Esophagus mucosa (tissue), 1 donor: ENCODE measurements at places on chromosomes 7 and 10. TPM values are rescaled to one million over a fixed set of nuclear protein-coding genes. Genes with fewer than 3 reads are reported as not detected.

DNA sequence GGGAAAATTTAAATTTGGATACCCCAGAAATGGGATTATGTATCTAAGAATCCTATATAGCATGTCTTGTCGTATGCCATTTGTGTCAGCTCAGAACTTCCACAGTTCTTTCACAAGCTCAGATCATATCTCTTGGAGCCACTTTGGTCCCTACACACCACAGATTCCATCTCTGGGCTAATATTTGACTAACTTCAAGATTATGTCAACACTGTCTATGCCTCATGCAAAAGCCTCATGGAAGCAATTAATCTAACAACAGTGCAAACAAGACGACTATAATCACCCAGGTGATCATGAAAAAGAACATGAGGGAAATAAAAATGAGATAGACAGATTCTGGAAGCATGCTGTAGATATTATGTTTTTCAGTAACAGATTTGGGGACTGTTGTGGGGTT is 189.1 kb downstream of the LRRTM3 start:
- ATAC-seq = no peak

- ATAC-seq = no peak
These were observed 61.9 kb downstream of the RGS10 start for GRCh38 chr10:119480667-119481066.

GRCh38 chr7:116214921-116215320 is 4.6 kb downstream of the TES start:
- ATAC-seq = no peak

DNA sequence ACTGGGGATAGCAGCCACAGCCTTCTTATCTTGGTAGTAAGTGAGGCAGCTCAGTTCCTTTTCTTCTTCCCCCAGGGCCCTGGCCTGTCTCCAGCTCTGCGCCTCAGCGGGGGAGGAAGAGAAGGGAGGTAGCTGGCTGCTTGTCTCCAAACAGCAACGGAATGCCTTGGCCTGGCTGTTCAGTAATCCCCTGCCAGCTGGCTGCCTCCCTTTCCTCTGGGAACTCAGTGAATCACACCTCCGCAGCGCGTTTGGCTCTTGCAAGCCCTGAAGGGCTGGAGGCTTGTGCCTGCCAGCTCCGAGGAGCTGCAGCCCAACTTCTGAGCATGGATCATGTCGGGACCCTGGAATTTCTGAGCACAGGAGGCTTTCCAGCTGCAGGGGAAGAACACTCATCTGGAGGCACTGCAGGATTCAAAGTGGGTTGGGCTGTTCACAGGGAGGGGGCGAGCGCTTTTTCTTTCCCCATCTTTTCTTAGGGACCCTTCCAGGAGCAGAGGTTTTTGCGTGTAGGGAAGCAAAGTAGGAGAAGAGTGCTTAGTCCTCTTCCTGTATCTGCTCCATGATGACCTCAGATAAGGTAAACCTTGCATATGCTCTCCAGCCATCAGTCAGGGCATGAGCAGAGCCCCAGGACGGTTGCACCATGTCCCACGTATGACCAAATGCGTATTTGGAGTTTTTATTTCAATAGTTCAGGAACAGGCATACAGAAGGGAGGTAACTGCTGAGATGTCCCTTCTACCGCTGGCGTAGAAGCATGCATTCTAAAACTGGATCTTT is 253.2 kb upstream of the INHBA start:
- ATAC-seq = peak; percentile 87

DNA sequence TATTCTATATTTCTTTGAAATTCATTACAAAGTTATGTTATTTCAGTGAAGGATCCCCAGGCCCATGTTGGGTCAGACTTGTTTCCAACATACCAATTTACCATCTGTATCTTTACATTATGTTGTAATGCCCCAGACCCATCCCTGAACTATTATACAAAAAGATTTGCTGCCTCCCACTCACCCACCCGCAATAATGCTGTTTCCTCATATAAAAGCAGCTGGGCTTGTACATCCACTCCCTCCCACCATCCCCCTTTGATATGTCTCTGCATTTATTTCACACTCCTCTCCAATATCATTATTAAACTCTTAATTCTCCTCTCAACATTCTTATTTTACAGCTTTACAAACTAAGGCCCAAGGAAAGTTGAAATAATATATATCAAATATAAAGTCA is 153.7 kb downstream of the DOCK4 start:
- no peak for ATAC-seq

The SPDYE5 gene
- total RNA-seq = not detected

The TMEM270 gene
- not detected for total RNA-seq
